ENCODE measurements at places on chromosomes 6 and 20.

DNA sequence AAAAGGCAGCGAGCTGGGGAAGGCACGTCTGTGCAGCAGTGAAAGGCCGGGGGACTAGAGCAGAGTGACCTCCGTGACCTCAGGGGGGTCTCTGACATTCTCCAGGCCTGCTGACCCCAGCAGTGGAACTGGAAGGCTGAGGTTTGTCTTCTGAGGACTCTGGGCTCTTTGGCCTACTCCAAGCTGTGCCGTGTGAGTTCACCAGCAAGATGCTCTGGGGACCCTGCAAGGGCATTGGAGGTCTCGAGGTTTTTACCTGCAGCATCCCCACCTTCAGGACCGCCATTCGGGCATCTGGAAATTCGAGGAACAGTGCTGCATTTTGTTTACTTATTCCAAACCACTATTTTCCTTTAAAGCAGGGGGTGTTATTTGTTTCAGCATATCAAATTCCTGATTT lies 140.9 kb downstream of the PHACTR3 start:
- no peak for DNase-seq

DNA sequence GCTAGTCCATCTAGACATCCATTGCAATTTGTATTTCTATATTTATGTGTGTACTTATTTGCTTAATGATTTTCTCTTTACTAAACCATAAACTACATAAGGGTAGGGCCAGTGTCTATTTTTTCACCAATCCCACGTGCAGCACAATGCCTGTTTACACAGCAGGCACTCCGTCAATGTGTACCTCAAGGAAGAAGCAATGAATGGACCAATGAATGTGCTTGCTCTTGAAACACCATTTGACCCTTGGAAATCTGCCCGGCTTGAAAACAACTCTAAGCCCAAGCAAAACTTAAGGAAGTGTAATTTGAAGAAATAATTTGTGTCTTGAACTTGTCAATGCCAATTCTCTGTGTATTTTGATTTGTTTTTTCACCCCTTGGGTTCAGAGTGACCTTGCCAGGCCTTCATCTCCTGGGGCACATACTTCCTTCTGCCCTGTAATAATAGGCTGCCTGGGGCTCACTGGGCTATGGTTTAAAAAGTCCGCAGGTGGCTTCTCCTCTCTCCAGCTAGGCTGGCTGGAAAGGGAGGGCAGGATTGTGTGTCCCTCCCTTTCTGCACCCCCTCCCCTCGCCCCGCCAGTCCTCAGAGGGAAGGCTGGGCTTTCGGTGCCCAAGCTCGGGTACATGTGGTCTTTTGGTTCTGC lies 140.8 kb upstream of the ARMC2 start:
- no peak for DNase-seq

DNA sequence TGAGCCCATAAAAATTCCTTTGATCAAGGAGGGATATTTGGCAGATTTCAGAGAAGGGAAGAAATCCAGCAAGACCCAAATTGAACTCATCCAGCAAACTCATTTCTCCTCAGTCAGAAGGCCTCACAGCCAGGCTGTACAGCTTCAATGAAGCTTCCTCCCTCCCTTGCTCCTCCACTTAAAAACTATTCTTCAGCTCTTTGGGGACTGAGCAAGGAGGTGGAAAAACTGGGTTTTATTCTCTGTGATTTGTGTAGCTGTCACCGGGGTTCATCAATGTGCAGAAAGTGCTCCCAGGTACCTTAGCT lies 158.7 kb upstream of the ZNF184 start:
- no peak for DNase-seq

DNA sequence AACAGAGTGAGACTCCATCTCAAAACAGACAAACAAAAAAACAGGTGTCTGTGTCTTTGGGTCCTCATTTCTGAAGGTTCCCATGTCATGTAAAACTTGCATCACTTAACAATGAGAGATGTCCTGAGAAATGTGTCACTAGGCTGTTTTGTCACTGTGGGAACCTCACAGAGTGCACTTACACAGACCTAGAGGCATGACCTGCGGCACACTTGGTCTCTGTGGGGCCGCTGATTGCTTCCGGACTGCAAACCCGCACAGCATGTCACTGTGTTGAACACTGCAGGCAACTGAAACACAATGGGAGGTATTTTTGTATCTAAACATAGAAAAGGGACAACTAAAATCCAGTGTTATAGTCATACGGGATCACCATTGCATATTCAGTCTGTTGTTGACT lies 42.3 kb upstream of the TMEM181 start:
- no peak for DNase-seq

GRCh38 chr20:42474646-42475045 lies 715.1 kb downstream of the PTPRT start:
- no peak for DNase-seq

GRCh38 chr6:110875548-110876169 lies 1.1 kb downstream of the AMD1 start:
- no peak for DNase-seq

DNA sequence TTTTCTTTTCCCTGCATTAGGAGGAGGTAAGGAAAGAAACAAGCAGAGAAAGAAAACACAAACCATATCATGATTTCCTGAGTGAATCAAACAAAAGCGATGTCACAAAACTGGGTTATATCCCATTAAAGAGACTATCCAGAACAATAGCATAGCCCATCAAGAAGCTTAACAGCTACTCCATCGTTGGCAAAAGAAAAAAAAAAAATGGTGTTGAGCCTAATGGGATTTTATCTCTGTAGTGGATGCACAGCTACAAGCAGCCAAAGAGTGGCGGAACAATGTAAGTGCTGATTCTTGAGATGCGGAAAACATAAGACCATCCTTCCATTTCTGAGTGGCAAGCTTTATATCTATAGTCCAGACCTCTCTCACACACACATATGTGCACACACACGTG lies 106.2 kb upstream of the NRSN1 start:
- no peak for DNase-seq

- DNase-seq: no peak
Measured at GRCh38 chr6:135784507-135784906, 67.0 kb upstream of the PDE7B start.

DNA sequence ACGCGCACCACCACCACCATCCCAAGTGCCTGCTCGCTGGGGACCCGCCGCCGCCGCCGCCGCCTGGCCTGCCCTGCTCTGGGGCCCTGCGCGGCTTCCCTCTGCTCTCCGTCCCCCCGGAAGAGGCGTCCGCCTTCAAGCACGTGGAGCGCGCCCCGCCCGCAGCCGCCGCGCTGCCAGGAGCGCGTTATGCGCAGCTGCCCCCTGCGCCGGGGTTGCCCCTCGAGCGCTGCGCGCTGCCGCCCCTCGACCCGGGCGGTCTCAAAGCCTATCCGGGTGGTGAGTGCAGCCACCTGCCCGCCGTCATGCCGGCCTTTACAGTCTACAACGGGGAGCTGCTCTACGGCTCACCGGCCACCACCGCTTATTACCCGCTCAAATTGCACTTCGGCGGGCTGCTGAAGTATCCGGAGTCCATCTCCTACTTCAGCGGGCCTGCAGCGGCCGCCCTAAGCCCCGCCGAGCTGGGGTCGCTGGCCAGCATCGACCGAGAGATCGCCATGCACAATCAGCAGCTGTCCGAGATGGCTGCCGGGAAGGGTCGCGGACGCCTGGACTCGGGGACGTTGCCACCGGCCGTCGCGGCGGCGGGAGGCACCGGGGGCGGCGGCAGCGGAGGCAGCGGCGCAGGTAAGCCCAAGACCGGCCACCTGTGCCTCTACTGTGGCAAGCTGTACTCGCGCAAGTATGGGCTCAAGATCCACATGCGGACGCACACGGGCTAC lies 7.2 kb downstream of the PRDM13 start:
- no peak for DNase-seq

DNA sequence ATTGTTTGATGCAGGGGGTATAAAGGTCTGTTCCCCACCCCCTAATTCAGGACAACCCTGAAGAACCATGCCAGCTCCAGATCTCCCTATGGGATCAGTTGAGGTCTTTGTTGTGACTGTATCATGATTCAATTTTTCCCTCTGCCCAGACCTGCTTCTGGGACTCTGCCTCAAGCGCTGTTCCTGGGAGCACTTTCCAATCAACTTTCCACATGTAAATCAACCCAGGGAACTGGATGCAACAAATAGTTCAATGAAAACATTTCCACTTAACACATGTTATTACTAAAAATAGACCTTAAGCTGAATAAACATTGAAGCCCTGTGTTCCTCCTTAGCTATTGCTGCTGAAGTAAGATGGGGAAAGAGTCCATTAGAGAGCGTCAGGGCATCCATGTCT lies 139.5 kb downstream of the C6orf58 start:
- DNase-seq: no peak

GRCh38 chr20:24619212-24619611 lies 149.8 kb downstream of the SYNDIG1 start:
- DNase-seq: no peak

DNA sequence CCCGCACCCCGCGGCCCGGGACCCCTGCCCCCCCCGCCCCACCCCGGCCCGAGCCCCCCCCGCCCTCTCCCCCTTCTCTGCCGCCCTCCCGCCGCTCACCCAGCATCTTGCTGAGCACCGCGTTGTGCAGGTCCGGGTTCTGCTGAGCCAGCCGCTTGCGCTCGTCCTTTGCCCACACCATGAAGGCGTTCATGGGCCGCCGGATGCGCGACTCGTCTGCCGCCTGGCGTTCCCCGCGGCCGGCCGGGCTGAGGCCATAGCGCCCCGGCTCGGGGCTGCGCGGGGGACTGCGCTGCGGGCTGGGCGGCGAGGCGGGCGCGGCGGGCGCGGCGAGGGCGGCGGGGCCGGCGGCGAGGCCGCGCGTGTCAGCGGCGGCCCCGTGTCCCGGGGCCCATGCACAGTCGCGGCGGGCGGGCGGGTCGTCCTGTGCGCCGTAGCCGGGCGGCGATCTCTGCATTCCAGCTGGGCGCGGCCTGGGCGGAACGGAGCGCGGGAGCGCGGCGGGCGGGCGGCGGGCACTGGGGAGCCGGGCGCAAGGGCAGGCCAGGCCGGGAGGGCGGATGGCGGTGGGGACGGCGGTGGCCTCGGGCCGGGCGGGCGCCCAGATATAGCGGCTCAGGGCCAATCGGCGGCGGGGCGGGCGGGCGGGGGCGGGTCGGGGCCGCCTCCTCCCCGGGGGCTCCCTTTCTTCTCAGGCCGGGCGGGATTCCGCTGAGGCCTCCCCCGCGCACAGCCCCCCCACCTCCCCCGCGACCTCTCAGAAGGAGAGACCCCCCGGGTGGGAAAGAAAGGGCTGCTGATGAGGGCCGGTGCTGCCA lies at the start of gene SOX18:
TSS of gene SOX18 (minus strand) at position 580 of the 818 bp plus-strand sequence. CDS start at position 457, 123 bp downstream.
- no peak for DNase-seq

DNA sequence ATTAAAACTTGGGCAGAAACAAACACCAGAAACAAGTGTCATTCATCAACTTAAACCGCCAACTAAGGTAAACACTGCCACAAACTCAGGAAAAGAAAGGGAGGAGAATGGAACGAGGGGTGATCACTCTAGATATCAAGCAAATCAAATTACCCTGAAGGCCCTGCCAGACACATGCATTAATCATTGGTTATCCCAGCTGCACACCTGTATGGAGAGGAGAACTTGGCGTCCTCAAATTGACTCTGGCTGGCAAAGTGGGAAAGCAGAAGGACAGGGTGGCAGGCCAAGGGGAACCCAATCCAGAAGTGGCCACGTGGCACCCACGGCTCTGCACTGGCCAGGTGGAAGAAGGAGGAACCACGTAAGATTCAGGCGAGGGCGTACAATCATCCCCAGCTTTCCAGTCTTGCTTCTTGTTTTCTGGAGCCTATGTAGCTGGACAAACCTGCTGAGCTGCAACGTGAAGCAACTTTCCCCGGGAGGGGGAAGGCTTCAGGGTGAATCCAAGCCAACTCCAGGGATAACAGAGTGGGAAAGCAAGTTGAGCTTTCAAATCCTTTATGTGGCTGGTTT lies 156.2 kb upstream of the JARID2 start:
- no peak for DNase-seq

DNA sequence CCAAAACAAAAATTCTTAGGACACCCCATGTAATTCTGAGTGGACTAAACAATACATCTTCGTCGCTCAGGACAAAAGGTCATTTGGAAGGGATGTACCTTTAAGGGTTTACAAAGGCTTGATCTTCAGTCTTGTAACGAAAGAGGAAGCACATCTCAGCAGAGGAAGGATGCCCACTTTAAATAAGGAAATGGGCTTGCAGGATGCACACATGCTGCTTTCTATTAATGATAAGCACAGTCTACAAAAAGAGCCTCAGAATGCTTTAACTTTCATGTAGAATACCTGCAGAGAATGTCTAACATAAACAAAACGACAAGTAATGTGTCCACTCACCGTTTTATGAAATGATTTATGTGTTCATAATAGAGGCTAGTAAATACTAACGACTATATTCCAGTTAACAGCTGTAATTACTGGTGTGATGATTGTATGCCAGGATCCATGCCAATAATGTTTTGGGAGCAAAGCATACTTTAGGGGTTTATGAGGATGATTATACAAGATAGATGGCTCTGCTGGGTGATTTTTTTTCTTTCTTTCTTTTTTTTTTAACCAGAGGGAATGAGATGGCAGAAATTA lies 216.9 kb downstream of the GMDS start:
- no peak for DNase-seq

All from cortex of kidney (tissue), 1 donor.